ENCODE measurements at places on chromosomes 6 and 20.

DNA sequence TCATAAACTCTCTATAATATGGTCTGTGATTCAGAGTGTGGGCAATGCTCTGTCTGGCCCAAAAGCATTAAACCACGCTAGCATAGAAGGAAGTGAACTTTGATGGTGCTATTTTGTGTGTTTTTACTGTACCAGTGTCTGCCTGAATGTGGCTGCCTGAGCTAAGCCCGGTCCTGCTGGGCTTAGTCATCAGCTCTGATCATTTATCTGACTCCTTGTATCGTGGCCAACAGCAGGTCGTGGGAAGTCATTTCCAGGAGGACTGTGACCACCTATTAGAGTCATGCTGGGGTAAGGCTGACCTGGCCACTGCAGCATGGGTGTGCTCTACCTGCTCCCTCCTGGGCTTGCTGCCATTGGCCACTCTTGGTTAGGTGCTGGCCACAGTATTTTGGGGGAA lies 239.1 kb upstream of the CEP162 start:
- DNase-seq: no peak

GRCh38 chr6:143139239-143139784 lies 78.6 kb downstream of the AIG1 start:
- no peak for DNase-seq

DNA sequence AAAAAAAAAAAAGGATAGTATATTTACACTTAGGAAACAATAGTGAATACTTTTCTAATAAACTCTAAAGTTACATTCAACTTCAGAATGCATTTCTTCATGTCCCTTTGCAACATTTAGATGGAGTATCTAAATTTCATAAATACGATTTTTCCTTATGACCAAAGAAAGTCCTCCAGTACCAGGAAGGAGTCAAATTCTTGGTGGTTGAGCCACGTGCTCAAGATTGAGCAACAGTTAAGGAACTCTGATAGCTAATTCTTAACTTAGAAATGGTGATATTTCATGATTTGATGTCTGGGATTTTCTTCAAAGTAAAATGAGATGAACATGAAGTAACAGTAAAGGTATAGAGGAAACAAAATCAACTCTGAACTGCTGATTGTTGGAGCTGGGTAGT lies 92.7 kb downstream of the SASH1 start:
- DNase-seq: no peak

DNA sequence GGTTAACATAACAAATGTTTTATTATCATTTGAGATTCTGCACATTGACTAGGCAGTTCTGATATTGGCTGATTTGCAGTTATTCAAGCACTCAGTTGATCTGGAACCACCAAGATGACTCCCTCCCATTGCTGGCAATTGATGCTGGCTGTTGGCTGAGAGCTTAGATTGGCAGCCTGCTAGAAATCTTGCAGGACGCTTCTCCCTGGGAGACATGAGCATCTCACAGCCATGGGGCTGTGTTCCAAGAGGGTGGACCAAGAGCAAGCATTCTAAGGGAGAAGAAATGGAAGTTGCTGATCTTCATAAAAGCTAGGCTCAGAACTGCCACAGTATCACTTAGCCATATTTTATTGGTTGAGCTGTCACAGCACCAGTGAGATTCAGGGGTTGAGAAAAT lies 233.4 kb upstream of the ID4 start:
- no peak for DNase-seq

GRCh38 chr20:11544029-11544678 lies 373.5 kb upstream of the BTBD3 start:
- peak; percentile 79 for DNase-seq

Data from NCI-H82 (cell line).